SK-N-MC (cell line): ENCODE measurements at places on chromosomes 7 and 10.

DNA sequence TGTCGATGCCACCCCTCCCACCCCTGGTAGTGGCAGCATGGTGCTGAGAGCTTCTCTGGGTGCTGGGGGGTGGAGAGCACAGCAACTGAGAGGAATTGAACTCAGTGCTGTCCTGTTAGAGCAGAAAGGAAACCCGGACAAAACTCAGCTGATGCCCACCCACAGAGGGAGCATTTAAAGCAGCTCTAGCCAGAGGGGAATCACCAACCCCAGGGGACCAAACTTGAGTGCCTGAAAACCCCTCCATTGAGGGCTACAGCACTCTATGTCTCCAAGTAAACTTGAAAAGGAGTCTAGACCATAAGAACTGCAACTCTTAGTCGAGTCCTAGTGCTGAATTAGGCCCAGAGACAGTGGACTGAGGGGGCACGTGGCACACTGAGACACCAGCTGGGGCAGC, 16.8 kb upstream of the FOXI2 start:
- DNase-seq = no peak

DNA sequence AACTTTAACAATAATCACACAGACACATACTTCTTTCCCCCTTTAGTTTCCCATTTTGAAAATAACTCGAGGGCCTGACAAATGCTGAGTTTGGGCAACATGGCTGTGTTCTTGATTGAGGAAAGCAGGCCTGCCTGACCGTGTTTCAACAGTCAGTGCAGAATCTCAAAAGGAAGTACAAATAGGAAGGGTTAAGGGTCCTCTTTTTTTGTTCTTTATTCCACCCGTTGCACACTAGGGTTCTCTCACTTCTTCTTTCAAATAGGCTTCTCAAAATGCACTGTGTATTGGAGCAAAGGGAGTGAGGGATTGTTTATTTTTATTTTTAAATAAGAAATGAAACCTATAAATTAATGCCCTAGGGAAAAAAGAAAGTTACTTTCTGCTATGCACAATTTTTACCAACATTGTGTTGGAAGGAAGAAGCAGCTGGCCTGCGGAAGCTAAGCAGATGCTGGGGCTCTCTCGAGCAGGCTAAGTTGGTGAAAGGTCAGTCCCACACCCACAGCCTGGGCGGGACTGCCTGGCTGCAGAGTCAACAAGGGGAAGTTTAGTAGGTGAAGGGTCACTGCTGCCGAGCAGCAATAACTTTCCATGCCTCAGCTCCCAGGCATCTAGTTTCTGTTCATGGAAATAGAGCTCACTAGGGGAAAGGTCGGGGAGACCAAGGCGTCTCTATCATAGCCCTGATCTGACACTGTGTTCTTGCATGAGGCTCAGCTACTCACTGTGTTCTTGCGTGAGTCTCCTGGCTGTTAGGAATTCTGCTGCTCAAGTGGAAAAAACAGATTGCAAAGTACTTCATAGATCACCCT, 12.2 kb upstream of the PDK4 start:
- DNase-seq = no peak

- no peak for DNase-seq
These were observed 8.1 kb downstream of the CYP26A1 start for GRCh38 chr10:93081834-93082233.

DNA sequence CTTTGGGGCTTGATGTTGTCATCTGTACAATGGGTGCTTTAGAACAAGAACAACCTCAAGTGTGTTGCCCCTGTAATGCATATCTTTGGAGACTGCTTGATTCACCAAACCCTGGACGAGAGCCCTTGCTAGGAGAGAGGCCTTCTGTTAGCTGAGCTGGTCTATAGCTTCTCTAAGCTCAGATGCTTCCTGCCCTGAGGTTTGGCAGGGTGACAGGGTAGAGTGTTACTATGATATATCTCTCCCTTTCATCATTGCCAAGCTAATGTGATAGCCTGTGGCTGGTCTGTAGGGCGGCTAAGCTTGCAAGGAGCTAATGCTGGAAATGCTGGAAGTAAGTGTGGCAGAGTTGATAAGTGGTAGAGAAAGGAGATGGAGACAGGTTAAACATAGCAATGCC, 364.1 kb downstream of the RPS24 start:
- DNase-seq = no peak

DNA sequence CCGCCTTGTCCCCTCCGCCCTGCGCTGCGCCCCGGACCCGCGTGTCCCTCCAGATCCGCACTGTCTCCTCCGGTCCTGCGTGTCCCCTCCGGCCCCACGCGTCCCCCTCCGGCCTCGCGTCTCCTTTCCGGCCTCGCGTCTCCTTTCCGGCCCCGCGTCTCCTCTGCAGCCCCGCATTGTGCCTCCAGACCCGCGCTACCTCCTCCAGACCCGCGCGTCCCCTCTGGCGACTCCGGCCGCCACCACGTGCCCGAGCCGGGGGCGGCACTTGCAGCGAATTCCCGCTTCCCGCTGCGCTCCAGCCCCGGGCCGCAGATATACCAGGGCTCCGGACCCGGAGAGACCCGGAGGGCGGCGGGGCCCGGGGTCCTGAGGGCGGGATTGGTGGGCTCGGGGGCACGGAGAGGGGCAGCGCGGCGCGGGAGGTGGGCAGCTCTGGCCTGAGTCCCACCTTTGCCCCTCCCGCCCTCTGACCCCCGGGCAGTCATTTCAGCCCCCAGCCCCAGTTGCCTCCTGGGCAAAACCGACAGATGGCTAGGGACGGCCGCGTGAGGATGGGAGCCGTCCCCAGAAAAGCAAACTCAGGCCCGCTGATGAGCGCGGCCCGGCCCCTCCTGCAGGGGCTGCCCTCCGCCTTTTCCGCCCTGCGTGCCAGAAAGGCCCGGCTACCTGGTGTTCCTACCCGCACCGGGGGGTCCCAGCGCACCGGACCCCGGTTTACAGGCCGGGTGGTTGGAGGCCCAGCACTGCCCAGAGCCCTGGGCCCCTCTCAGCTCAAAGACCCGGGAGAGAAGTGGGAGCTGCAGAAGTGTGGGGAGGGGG, 56.5 kb downstream of the RBM17 start:
- DNase-seq = no peak

GRCh38 chr7:114085592-114086501, 167.0 kb upstream of the PPP1R3A start:
- no peak for DNase-seq
